ENCODE measurements at places on chromosomes 2 and 18.

- DNase-seq: no peak
Observed at GRCh38 chr2:204255071-204255470, 290.2 kb upstream of the PARD3B start.

DNA sequence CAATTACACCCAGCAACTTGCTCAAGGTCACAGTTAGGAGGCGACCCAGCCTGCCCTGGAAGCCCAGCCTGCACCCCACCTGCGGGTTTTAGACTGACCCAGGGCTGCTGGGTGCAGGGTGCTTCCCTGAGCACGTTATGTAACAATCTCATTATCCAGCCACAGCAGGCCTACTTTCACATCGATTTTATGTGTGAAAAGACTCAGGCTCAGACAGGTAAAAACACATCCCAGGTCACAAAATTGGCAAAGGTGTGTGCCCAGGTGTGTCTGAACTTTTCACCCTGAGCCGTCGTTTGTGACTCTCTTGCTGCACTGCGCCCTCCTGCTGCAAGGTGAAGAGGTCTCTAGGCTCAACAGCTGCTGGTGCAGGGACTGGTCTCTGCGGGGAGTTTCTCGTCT, 668.2 kb upstream of the HS6ST1 start:
- no peak for DNase-seq

- DNase-seq: peak; percentile 2
Observed at GRCh38 chr18:51110073-51110797, 80.2 kb downstream of the SMAD4 start.

DNA sequence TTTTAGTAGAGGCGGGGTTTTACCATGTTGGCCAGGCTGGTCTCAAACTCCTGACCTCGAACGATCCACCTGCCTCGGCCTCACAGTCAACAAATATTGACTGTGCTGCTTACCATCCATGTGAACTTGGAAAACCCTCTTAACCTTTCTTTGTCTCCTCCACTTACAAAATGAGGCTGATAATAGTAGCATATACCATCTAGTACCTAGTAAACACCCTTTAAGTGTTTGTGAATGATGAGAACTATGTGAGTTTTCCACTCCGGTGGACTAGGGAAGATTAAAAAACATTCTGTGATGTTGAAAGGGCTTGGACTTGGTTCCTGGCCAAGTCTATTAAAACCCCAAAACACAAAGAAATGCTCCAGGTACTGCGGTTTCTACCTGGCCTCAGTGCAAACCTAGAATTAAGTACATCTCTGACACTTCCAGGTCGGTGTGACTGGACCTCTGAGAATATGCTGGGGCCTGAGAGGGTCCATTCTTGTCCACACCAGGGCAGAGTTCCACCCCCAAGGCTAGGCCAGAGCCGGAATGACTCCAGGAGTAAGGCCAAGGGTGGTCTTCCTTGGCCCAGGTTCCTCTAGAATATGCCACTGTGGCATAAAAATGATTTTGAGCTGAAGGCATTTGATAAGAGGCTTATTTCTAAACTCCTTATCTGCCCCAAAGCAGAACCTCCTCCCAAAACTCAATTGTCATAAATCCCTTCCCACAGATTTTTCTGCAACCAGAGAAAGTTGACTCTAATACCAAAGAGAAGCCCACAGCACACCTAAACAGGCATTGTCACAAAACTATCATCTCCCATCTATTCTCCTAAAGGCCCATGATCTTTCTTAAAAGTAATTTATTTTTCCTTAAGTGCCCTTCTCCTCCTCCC, 217.5 kb downstream of the TGIF1 start:
- DNase-seq: no peak

DNA sequence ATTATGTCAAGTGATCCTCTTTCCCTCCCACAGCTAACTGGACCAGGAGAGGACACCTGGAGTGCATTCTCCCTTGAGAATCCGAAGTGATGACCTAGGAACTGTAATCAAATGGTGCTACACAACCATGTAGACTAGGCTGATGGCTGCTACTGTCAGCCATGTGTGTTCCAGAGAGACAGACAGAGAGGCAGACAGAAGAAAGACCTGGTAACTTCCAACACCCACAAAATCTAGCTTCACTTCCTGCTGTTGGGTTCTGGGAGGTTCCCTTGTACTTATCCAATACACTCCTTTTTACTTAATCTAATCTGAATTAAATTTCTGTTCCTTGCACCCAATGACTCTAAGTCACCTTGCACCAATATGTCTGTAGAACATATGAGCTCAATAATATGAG, 72.3 kb downstream of the AAK1 start:
- DNase-seq: no peak
